Dermis microvascular lymphatic vessel endothelial cell (primary cell): ENCODE measurements at places on chromosomes 2 and 18.

DNA sequence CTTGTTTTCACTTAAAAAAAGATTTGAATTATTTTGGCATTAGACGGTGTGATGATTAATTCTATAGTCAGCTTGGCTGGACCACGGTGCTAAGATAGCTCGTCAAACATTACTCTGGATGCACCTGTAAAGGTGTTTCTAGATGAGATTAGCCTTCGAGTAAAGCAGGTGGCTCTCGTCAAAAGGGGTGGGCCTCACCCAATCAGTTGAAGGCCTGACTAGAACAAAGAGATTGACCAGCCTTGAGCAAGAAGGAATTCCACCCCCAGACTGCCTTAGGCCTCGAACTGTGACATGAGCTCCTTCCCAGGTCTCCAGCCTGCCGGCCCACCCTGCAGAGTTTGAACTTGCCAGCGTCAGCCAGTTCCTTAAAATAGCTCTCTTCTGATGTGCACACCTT, 73.4 kb downstream of the TWIST2 start:
- no peak for DNase-seq

GRCh38 chr18:65706646-65707045, 44.2 kb upstream of the CDH7 start:
- DNase-seq, result no peak

GRCh38 chr18:11290786-11291185, 141.4 kb upstream of the PIEZO2 start:
- no peak for DNase-seq

GRCh38 chr2:101030866-101031554, 28.9 kb downstream of the RPL31 start:
- no peak for DNase-seq

DNA sequence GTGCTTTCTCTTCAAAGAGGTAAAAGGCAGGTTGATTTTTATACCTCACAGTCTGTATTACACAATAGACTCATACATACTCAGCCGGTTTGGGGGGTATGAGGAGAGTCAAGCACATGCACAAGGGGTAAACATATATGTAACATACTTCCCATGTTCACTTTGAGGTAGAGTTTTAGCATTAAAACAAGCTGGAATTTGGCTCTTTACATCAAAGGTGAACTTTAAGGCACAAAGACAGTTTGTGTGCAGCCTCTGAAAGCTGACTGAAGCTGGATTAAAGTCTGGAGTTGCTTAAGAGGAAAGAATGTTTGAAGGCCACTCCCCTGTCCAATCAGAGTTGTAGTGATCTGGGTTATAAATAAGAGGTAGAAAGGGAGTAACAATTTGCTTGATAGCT, 282.0 kb downstream of the DPP10 start:
- DNase-seq, result no peak

DNA sequence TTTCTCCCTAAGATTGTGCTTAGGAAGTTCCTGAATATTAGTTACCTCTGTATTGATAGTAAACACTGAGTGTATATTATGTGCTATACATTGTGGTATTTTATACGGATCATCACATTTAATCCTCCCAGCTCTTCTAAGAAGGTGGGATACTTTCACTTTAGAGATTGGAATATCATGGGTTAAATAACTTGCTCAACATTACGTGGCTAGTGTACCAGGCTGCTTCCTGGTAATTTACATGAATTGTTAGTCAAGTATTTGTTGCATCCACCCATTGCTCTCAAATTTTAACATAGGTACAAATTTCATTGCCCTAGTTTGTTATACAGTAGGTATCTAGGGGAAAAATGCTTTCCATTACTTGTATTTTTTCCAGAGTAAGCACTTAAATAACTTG, 21.4 kb downstream of the FAM98A start:
- DNase-seq, result no peak

DNA sequence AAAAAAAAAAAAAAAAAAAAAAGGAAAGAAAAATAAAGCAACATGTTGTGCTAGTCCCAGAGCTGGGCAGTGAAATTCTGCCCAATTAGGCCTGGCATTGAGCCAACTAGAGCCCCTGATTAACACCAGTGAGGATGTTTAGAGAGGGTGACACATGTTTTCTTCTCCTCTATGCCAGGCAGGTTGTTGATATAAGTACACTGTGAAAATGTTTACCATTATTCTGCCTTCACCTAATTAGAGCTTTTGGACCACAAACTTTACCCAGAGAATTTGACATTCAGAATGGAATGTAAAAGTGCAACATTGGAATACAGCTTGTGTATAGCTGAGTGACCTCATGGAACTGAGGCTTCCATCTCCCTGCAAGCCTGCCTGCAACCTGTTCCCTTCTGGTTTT, 95.9 kb upstream of the MSH2 start:
- DNase-seq, result no peak

DNA sequence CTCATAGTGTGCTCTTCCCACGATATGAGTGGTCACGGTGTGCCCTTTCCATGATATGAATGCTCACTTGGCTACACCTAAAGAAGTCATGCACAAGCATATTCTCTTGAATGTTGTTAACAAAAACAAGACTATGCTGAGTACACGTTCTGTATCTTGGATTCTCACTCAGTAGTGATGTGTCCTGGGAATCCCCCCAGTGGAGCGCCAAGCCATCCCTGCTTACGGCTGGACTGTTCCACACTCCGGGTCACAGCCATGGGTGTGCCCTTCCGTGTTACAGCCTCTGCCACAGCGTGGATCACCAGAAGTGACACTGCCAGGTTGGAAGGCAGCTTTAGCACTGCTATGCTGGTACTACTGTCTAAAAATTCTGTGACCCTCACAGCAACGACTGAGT, 59.1 kb downstream of the TPO start:
- DNase-seq, result no peak

GRCh38 chr2:104861351-104862057, 7.6 kb downstream of the POU3F3 start:
- DNase-seq, result no peak

- DNase-seq, result no peak
These were observed 970.6 kb downstream of the DCDC2C start for GRCh38 chr2:4674007-4674406.

GRCh38 chr2:203002054-203002821, 12.4 kb upstream of the NBEAL1 start:
- DNase-seq, result no peak

GRCh38 chr2:236993286-236993685, 92.4 kb upstream of the COPS8 start:
- DNase-seq, result no peak

- no peak for DNase-seq
These were observed 19.4 kb upstream of the ACVR1 start for GRCh38 chr2:157895531-157895930.

DNA sequence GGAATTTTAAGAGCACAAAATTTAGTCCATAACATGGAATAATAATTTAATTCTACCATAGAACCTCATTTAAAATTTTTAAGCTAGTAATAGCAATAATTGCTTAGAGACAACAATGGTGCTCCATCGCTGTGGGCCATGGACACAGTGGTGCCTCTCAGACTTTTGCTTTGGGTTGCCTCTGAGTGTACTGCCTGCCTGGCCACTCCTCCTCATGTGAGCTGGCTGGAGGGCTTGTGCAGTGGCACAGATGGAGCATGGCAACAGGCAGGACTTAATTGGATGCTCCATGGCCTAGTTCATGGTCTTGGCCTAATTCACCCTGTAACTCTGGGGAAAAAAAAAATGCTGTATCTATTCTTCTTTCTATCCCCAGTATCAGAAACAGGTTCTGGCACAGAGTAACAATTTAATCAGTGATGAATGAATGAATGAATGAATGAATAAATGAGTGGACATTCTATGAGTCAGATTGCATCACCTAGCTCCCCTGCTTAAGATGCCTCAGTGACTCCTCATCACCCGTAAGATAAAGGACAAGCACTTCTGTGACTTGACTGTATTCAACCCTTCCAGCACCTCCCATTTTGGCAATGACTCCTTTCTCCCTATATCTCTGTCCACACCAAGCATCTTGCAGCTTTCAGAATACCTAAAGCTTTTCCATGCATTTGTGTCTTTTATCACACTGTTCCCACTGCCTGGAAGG, 211.8 kb upstream of the SLC14A2 start:
- DNase-seq, result no peak

GRCh38 chr2:128214866-128215460, 103.7 kb downstream of the HS6ST1 start:
- DNase-seq, result no peak

DNA sequence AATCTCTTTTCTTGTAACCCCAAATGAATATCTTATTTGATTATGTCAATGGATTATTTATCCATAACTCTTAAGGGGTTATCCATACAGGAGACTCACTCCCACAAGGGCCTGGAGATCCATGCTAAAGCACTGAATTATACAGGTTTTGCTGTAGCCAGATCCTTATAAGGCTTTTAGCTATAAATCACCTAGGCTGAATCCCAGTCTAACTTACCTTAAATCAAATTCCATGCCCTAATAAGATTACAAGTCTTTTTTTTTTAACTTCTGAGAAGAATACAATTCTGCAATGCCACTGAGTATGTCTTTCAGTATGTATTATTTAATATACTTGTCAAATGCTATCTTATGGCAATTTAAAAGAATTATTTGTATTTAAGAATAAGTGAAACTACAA, 340.5 kb downstream of the NBAS start:
- no peak for DNase-seq

GRCh38 chr2:149537092-149537726, 50.4 kb downstream of the MMADHC start:
- no peak for DNase-seq

DNA sequence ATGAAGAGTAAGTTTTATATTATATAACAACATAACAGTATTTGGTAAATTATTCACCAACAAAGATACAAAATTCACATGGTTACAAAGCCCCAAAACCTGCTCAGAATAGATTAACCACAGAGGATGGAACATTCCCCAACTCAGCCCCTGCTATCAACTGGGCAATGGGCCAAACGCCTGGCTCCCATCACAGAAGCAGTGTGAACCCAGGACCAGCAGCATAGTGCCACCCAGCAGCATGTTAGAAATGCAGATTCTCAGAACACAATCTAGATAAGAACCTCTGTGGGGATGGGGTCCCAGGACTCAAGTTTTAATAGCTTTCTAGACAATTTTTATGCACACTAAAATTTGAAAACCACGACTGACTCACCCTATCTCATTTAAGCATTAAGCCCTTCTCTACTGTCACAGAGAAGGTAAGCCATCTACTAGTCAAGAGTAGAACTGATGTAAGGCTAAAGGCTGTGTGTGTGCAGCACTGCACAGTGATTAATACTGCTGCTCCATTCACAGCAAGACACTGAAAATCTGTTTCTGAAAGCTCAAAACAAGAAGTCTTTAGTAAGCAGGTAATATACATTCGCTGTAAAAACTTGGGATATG, 15.2 kb downstream of the AFG3L2 start:
- DNase-seq, result no peak

DNA sequence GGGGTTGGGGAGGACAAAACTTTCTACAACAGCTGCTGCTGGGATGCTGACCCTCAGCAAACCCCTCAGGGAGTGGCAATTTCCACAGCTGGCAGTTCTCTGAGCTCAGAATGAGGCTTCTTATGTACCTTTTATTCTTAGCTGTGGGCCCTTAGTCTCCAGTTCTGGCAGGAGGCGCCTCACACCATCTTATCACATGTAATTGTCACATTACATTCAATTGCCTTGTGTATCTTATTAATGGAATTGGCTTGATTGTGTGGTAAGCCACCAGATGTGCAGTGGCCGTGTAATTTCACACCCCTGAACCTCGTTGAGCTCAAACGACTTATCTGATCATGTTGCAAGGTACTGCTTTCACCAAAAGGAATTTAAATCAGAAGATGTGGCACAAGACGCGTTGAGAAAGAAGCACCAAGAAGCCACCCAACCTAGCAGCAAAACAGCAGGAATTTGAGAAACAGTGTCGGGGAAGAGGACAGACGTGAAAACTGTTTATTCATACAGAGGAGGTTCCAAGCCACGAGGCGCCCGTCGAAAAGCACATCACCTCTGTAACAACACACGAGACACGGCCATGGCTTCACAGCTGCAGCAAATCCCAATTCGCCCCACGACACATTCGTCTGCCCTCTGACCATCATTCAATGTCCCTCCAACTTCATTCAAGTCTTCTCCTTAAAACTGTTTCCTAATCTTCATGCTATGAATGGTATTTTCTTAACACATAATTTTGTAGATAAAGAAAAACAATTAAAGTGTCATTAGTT, 53.6 kb upstream of the LPIN2 start:
- DNase-seq, result no peak

DNA sequence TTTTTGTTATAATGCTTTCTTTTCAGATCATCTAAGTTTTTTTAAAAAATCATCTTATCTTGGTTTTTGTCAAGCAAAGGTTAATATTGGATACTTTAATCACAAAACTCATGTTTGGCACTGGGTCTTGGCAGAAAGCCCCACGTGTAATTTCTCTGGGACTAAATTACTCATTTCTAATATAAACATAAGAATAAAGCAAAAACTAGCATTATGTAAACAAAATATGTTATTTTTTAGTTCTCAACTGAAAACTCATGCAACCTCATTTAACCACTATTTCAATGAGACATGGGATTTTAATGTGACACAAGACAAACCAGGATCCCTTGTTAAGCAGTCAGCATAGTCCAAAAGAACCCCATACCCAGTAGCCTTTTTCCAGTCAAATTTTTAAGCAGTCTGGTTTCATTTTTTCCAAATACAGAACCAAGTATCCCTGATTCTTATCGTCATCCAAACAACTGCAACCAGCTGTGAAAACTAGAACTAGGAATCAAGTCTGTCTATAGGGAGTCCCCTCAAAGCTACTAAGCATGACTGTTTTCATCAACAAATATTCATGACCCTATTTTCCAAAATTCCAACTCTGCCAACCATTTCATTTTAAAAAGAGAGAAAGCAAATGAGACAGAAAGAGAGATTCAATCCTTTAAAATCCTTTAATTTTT, 27.1 kb downstream of the PID1 start:
- DNase-seq, result no peak

GRCh38 chr2:54038835-54039234, 68.0 kb upstream of the PSME4 start:
- DNase-seq, result no peak

DNA sequence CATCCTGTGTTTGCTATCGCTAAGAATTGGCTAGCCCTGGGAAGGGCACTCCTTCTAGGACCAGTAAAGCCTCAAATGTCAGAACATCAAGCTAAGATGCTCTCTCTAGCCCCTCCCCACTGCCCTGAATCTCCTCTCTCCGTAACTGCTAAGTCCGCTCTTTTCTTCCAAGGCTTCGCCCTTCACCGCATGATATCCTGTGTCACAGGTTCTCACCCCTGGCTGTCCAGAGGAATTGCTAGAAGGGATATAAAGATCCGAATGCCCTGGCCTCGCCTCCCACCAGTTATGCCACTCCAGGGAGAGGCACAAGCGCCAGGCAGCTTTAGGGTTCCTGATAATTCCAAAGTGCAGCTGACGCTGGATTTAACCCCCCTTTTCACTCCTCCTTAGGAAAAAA, 17.1 kb upstream of the GPR45 start:
- DNase-seq, result no peak

GRCh38 chr2:166897666-166898065, 9.4 kb downstream of the XIRP2 start:
- DNase-seq, result no peak

- DNase-seq, result no peak
These were observed 1.1 kb upstream of the NCKAP5 start for GRCh38 chr2:133569286-133569830.

DNA sequence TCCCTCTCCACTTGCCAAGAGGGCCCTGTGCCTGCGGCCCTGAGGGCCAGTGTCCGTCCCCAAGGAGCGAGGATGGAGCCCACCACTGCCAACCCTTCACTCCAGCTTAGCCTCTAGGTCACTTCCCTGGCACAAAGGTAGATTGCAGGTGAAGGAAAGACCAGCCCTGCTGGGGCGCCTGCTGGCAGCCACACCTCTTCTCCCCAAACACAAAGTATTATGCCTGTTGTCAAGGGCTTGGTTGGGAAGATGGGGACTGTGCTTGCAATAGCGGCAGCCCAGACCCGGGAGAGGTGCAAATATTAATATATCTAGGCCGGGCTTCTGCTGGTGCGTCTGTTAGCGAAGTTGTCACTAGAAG, 7.7 kb downstream of the KCNF1 start:
- no peak for DNase-seq
